ENCODE measurements at places on chromosomes 3 and 15. TPM values are rescaled to one million over a fixed set of nuclear protein-coding genes. Genes with fewer than 3 reads are reported as not detected.

Gene NUSAP1
- 19.3 TPM for total RNA-seq

Gene CYP1A1
- total RNA-seq, result not detected

Gene ADAMTS9
- 32.9 TPM for total RNA-seq

Gene ALDH1A2
- total RNA-seq, result 7.9 TPM

Gene P2RY13
- total RNA-seq, result 6.0 TPM

Gene RTP4
- 1.4 TPM for total RNA-seq

Gene CLPX
- total RNA-seq, result 40.6 TPM

Gene PPP2R3A
- 14.8 TPM for total RNA-seq

Gene CHRM5
- not detected for total RNA-seq

Gene TTC14
- 41.6 TPM for total RNA-seq

Gene AADACL2
- not detected for total RNA-seq

Gene DNAH12
- total RNA-seq, result 0.71 TPM

Gene CLDN16
- total RNA-seq, result 0.84 TPM

Gene BNC1
- total RNA-seq, result 0.55 TPM
